ENCODE measurements at places on chromosomes 11 and 22.

DNA sequence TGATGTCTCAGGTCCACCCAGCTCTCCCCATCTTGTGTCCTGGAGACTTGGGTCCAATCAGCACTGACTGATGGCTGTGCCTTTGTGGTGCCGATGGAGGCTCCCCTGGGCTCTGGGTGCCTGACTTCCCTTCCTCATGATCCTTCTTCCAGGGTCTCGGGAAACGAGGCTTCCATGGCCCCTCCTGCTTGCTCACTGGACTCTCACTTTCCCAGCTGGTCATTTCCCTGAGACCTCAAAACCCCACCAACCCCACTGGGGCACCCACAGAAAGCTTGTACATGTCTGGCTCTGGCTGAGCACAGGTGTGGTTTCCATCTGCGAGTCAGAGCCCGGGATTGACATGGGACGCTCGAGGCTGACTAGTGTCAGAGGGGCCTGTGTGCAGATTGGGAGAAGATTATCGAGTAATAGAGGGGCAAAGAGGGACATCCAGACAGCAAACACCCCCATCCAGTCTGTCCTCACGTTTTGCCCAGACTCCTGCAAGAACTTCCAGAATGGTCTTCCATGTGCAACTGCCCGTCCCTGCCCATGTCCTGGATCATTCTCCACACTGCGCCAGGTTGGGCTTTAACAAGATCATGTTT, 15.1 kb downstream of the APOL1 start:
- H3K27me3 ChIP-seq = peaks cover 2% of the 10 kb centered on the region
- no peak overlapping the region for H3K27ac ChIP-seq
- H3K4me3 ChIP-seq = no peak overlapping the region

- peaks cover 3% of the 10 kb centered on the region for H3K27me3 ChIP-seq
- peaks cover 2% of the 10 kb centered on the region for H3K36me3 ChIP-seq
- peak within 1 kb of the TSS; percentile 42 for H3K27ac ChIP-seq
- no peak within 1 kb of the TSS for H3K4me3 ChIP-seq
Observed at GRCh38 chr11:10693509-10694081, at the start of gene IRAG1. TSS of gene IRAG1 (minus strand) at chr11:10693755. CDS start at chr11:10693602, 153 bp downstream.

- peaks cover 5% of the 10 kb centered on the region for H3K27me3 ChIP-seq
- H3K36me3 ChIP-seq = peaks cover 8% of the 10 kb centered on the region
- no peak for DNase-seq
- no peak overlapping the region for H3K27ac ChIP-seq
- H3K4me3 ChIP-seq = no peak overlapping the region
Observed at GRCh38 chr11:10696468-10697322, 3.1 kb upstream of the IRAG1 start.

DNA sequence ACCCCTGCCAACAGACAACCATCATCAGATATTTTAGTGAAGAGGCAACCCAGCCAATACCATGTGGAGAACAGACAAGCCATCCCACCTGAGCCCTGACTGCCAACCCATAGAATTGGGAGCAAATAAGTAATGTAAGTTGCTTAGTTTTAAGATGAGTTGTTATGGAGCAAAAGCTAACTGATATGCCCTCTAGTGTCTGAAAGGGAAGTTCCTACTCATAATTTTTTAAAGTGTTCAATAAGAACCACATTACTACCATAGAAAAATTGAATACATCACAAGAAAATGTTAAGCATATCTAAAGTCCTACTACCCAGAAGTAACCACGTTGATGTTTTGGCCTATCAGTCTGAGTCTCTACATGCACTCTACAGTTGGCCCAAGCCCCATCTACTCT, 50.8 kb upstream of the SLC36A4 start:
- H3K27me3 ChIP-seq = no peaks in the 10 kb centered on the region
- H3K27ac ChIP-seq = no peak overlapping the region
- no peaks in the 10 kb centered on the region for H3K4me1 ChIP-seq
- no peak overlapping the region for H3K4me3 ChIP-seq
- no peaks in the 10 kb centered on the region for H3K36me3 ChIP-seq
- DNase-seq = no peak

Measured in endothelial cell (in vitro differentiated cells).